Activated naive CD4-positive, alpha-beta T cell treated with anti-CD3 and anti-CD28 coated beads for 36 hours (primary cell): ENCODE measurements at places on chromosomes 2 and 18. TPM values are rescaled to one million over a fixed set of nuclear protein-coding genes. Genes with fewer than 3 reads are reported as not detected.

GRCh38 chr2:24072259-24072658 is 3.9 kb downstream of the SF3B6 start:
- H3K4me1 ChIP-seq, result peaks cover 30% of the 10 kb centered on the region
- H3K36me3 ChIP-seq, result peaks cover 10% of the 10 kb centered on the region
- no peak overlapping the region for H3K4me3 ChIP-seq
- no peak overlapping the region for H3K27ac ChIP-seq
- no peak for DNase-seq
- no peaks in the 10 kb centered on the region for H3K27me3 ChIP-seq

- DNase-seq, result peak; percentile 26
- peaks cover 41% of the 10 kb centered on the region for H3K4me1 ChIP-seq
- H3K36me3 ChIP-seq, result peaks cover 27% of the 10 kb centered on the region
Measured at GRCh38 chr18:59357928-59358327, 1.1 kb downstream of the LMAN1 start.

DNA sequence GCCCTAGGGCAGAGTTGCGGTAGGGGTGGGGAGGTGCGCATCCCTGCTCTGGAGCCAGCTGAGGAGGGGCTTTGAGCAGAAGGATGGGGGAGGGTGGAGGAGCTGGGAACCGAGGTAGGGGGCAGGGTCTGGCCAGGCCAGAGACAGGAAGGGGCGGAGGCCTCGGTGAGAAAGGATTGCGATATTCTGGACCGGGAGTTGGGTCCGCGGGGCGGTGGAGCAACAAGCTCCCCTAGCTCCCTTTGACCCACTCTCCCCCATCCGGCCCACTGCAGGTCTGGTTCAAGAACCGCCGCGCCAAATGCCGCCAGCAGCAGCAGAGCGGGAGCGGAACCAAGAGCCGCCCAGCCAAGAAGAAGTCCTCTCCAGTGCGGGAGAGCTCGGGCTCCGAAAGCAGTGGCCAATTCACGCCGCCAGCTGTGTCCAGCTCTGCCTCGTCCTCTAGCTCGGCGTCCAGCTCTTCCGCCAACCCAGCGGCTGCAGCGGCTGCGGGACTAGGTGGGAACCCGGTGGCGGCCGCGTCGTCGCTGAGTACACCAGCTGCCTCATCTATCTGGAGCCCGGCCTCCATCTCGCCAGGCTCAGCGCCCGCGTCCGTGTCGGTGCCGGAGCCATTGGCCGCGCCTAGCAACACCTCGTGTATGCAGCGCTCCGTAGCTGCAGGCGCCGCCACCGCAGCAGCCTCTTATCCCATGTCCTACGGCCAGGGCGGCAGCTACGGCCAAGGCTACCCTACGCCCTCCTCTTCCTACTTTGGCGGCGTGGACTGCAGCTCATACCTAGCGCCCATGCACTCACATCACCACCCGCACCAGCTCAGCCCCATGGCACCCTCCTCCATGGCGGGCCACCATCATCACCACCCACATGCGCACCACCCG is 4.8 kb downstream of the OTX1 start:
- no peak overlapping the region for H3K27ac ChIP-seq
- H3K4me1 ChIP-seq, result peaks cover 69% of the 10 kb centered on the region
- H3K4me3 ChIP-seq, result peak overlapping the region; percentile 57
- peaks cover 82% of the 10 kb centered on the region for H3K27me3 ChIP-seq

GRCh38 chr2:219553168-219553417 is 9.3 kb downstream of the TMEM198 start:
- H3K4me3 ChIP-seq, result no peak overlapping the region
- no peaks in the 10 kb centered on the region for H3K36me3 ChIP-seq
- peaks cover 31% of the 10 kb centered on the region for H3K27me3 ChIP-seq
- no peak overlapping the region for H3K27ac ChIP-seq
- peaks cover 8% of the 10 kb centered on the region for H3K4me1 ChIP-seq

Gene POTEI
- not detected for total RNA-seq

DNA sequence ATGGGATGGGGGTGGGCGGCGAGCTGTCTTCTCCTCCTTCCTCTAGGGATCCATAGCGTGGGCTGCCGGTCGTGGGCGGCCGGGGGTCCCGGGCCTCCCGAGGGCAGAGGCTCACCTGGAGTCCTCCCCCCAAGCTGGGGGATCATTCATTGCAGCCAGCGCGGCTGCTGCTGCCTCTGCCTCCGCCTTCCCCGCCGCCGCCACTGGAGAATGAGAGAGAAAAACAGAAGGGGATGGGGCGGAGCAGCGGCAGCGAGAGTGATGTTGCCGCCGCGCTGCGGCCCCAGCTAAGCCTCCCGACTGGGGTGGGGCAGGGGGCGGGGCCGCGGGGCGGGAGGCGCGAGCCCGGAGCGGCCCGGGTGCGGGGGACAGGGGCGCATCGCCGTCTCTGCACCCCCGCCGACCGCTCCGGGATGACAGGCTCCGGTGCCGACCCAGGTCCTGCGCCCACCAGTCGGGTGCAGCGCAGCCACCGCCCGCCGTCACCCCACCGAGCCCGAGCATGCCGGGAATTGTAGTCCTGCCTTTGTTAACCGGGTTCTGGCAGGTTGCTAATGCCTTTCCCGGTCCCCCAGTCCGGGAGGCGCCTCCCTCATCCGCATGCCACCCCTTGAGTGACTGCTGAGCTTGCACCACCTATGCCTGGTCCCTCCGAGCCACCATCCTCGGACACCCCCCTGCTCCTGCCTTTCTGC is at the start of gene KIF3C:
KIF3C (minus strand) TSS at position 225 of the 695 bp plus-strand sequence. CDS start 580 bp downstream, outside the sequence.
- DNase-seq, result peak; percentile 76
- H3K27ac ChIP-seq, result no peak within 1 kb of the TSS
- peak within 1 kb of the TSS; percentile 80 for H3K4me3 ChIP-seq
- H3K27me3 ChIP-seq, result no peaks in the 10 kb centered on the region
- H3K4me1 ChIP-seq, result no peaks in the 10 kb centered on the region
- no peaks in the 10 kb centered on the region for H3K36me3 ChIP-seq

- no peak for DNase-seq
- peaks cover 52% of the 10 kb centered on the region for H3K4me1 ChIP-seq
- H3K36me3 ChIP-seq, result peaks cover 3% of the 10 kb centered on the region
- no peak overlapping the region for H3K4me3 ChIP-seq
- H3K27me3 ChIP-seq, result no peaks in the 10 kb centered on the region
Measured at GRCh38 chr2:241289597-241289996, 25.9 kb downstream of the HDLBP start.

DNA sequence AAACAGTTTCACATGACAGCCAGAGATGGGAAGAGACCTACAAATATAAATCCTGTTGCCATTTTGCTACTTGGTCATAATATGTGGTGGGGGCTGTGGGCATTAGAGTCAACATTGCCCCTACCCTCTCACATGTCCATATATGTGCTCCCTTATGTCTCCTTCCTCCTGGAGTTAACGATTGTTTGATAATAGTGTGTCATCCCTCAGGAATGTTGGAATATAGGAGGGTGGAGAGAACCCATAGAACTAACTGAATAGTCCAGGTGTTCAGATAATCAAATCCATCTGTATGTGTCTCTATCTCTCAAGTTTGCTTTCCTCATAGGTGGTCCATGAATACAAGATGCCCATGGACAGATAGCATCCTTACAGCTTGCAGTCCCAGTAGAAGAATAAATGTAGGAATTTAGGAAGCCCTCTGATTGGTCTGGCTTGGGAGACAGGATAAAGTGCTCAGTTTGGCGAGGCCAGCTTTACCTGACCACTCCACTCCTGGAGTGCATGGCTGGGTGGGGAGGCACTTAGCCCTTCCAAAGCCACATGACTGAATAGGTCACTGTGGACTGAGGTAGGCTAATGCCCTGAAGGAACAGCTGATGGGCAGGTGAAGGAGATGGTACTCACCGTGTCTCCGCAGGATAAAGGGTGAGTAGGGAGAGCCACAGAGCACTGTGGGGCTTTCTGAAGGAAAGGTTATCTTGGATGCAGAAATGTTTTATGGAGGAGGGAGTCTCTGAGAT is 166.9 kb downstream of the CDCA7 start:
- no peak overlapping the region for H3K27ac ChIP-seq
- H3K27me3 ChIP-seq, result peaks cover 5% of the 10 kb centered on the region
- H3K4me3 ChIP-seq, result no peak overlapping the region
- DNase-seq, result no peak

GRCh38 chr2:42139101-42139500 is 30.1 kb upstream of the EML4 start:
- no peaks in the 10 kb centered on the region for H3K27me3 ChIP-seq
- no peak overlapping the region for H3K4me3 ChIP-seq
- no peak overlapping the region for H3K27ac ChIP-seq
- no peaks in the 10 kb centered on the region for H3K36me3 ChIP-seq
- peaks cover 67% of the 10 kb centered on the region for H3K4me1 ChIP-seq
- DNase-seq, result no peak

DNA sequence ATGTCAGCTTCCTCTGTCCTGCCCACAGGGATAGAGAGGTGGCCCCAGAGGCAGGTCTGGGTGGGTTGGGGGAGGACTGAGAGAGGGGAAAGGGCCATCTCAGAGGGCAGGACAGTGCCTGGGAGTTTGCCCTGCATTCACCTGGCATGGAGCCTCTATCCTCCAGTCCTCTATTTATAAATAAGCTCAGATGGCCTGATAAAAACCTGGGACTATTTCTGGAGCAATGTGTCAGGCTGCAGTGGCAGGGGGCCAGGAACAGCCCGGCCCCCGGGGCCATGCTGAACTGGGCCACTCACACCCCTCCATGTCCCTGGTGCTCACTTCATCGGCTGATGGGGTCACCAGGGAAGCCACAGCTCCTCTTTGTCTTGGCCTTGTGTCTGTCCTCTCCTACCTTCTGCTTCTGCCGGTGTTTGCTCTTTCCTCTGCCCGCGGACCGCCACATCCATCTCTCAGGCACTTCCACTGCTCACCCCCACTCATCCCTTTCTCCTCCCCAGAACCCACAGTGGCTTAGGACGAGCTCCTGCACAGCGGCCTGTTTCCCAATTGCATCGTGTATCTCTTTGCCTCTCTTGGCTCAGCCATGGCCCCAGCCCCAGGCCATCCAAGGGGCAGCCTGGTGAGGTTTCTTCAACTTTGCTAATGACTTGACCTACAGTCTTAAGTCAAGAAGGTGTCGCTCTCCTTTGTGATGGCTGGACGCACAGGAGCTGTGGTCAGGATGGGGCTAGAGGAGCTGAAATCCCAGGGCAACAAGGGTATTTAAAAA is 38.8 kb downstream of the SCTR start:
- no peaks in the 10 kb centered on the region for H3K36me3 ChIP-seq
- H3K4me3 ChIP-seq, result no peak overlapping the region
- DNase-seq, result no peak
- H3K27me3 ChIP-seq, result no peaks in the 10 kb centered on the region
- H3K4me1 ChIP-seq, result no peaks in the 10 kb centered on the region

GRCh38 chr2:65070172-65070830 is 14.1 kb downstream of the CEP68 start:
- H3K36me3 ChIP-seq, result peaks cover 5% of the 10 kb centered on the region
- peak overlapping the region; percentile 91 for H3K27ac ChIP-seq
- DNase-seq, result no peak
- H3K4me3 ChIP-seq, result no peak overlapping the region

DNA sequence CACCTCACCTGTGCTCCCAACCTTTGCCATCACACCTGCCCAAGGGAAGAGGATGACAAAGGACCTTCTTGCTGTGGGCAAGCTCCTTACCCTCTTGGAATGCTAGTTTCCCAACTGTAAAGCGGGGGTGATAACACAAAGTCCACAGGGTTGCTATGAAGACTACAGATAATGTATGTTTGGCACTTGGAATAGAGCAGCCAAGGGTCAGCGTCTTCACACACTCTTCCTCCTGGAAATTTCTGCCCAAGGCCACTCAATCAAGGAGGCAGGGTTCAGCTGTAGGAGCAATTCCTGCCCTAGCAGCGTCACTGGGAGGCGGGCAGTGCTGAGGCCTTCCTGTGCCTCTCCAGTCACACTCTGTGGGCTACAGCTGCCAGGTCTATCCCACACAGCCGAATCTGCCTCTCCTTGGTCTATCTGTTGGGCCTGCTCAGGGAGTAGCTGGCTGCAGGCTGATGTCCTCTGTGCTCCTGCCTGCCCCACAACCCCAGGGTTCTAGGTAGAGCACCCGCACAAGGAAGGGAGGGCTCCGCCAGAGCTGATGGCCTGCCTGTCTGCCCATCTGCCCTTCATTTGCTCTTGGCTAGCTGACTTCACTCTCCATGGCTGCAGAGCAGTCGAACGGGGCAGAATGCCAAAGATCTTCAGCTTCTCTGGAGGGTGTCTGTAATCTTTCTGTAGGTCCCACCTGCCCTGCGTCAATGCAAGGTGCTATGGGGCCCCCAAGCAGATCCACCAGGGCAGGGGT is 91.9 kb downstream of the MRO start:
- H3K36me3 ChIP-seq, result no peaks in the 10 kb centered on the region
- H3K4me3 ChIP-seq, result no peak overlapping the region
- H3K4me1 ChIP-seq, result no peaks in the 10 kb centered on the region
- no peak for DNase-seq
- peaks cover 2% of the 10 kb centered on the region for H3K27me3 ChIP-seq

Gene NAT8
- not detected for total RNA-seq

DNA sequence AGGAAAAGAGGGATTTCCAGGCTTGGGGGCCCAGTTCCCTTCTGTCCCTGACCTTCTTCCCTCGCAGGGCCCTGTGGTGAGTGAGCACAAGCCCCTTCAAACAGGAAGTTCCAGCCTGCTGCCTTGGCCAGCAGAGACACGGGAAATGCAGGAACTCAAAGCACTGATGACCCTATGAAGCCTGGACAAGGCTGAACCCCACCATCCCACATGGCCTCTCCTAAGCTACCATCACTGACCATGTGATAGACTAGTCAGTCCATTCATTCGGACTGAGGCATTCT is 196.4 kb downstream of the TNS1 start:
- no peak for DNase-seq
- H3K27ac ChIP-seq, result no peak overlapping the region
- no peaks in the 10 kb centered on the region for H3K36me3 ChIP-seq
- no peak overlapping the region for H3K4me3 ChIP-seq
- no peaks in the 10 kb centered on the region for H3K27me3 ChIP-seq

Gene MC2R
- not detected for total RNA-seq

GRCh38 chr2:5472673-5473072 is 219.5 kb upstream of the SOX11 start:
- H3K36me3 ChIP-seq, result no peaks in the 10 kb centered on the region
- no peaks in the 10 kb centered on the region for H3K27me3 ChIP-seq
- H3K27ac ChIP-seq, result no peak overlapping the region
- no peak for DNase-seq
- H3K4me1 ChIP-seq, result no peaks in the 10 kb centered on the region
- no peak overlapping the region for H3K4me3 ChIP-seq
